Trophoblast cell (in vitro differentiated cells and primary cell): ENCODE measurements at places on chromosomes 2 and 18.
A peak's percentile ranks its signal among the peaks of the same experiment; 100 is the strongest.

- no peak for DNase-seq
These were observed 11.7 kb upstream of the CXCR4 start for GRCh38 chr2:136129601-136130000.

GRCh38 chr2:162382278-162382677 lies 38.3 kb downstream of the GCA start:
- no peak for DNase-seq

- no peak for DNase-seq
These were observed 3.5 kb downstream of the PTMA start for GRCh38 chr2:231711677-231712450.

DNA sequence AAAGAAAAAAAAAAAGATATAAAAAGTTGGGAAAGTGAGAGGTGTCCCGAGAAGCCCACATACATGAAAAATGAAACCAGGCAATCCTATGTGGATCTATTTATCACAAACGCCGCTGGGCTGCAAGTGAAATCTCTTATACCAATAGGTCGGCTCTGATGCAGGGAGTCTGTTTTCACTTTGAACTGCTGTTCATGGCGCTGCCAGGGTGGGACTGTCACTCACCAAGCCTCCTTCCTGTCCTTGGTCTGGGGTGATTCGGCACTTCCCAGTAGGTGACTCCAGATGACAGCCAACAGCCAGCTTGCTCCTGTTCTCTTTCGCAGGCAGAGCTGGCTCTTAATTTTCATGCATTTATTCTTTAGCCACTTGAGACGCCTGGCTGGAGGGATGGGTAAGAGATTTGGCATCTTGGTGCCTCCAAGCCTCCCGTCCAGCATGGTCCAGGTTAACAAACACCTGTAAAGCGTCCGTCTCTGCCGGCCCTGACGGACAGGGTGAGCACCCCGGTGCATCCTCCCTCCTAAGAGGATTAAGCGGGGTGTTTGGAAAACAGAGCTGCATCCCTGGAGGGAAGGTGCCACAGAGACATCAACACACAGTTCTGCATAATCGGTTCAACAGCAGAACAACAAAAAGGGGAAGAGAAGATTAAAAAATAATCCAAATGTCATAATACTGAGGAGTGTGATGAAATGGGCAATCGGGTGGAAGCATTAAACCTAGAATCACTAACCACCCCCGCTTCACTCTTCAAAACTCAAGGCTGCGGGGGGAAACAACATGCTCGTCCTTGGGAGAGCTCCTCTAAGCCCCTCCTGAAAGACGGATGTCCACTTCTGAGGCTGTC lies 58.7 kb downstream of the STEAP3 start:
- no peak for DNase-seq

GRCh38 chr18:66994790-66995189 lies 390.9 kb upstream of the CDH19 start:
- no peak for DNase-seq

DNA sequence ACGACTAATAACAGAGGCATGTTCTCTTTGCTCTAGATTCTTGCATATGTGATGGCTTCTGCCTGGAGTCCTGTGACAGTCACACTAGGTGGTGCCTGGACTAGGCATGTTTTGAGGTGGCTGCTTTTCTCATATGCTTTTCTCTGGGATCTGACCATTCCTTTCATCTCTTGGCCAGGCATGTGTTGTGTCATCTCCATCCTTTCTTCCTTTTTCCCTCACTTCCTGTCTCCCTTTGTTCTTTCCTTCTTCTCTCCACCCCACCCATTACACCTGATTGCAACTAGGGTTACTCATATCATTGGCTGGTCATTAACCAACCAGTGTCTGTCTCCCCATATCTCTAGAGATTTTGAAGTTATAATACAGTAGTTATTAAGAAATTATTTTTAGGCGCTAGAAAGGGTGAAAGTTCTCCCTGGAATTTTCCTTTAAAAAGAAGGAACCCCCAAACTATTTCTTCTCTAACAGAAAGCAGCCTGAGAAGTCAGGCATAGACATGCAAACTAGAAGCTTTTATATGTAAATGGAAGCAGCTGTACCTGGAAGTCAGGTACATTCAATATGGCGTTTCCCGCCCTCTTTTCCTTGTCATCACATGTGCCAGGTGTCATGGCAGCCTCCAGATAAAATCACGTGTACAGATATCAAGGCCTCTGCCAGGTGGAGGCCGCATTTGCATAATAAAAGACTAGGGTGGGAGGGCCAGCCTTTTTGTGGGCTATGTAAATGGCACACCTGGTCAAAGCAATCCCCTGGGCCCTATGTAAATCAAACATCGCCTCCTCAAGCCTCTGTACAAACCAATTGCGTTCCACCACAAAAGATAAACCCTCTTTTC lies 220.4 kb upstream of the MEX3C start:
- peak; percentile 25 for DNase-seq
